ENCODE measurements at places on chromosomes 11 and 22.

DNA sequence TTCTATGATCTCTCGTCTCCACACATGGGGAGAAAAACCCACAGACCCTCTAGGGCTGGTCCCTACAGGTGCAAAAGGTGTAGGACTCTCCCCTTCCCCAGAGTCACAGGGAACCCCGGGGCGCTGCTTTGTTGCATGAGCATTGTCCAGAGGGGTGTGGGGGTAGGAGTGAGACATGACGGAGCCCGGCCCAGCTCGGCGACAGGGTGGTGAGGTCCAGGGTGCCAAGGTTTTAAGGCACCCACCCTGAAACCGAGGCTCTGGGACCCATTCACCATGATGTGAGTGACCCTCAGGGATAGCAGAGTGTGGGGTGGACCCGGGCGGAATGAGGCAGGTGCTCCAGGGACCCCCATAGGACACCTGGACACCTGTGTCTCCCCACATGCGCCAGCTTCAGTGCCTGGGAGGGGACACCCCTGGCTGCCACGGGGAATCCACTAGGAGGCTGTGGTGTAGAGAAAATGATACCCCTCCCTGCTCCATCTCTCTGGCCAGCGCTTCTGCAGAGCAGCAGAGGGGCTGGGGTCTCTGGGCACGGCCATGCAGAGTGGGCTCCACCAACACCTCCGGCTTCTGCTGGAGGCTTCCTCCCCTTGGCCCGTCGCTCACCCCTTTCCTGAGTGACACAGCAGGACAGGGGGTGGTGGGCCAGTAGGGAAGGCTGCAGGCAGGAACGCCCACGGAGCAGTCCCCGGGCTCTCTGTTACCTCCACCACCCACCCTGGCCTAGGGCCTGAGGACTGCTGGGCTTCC, 15.2 kb downstream of the KRTAP5-5 start:
- DNase-seq: no peak

DNA sequence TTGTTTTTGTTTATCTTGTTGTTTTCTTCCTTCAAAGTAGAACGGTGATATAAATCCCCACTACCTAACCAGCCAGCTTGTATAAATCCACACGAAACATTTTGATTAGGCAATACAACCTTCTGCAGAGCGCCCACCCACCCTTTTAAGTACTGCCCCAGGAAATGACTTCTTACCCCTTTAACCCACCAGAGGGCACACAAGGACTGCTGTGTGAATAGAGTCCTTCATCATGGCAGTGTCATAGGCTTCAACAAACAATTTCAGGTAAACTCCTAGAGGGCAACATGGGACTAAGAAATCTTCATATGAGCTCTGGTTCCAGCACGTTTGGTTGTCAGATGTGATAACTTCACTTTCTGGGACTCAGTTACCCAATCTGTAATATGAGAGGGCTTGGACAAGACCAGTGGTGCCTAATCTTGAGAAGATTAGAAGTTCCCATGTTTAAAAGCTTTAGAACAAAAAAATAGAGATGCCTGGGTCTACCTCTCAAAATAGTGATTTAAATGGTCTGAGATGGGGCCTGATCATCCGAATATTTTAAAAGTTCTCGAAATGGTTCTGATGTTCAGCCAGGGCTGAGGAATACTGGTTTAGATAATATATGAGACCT, 56.1 kb downstream of the PIWIL4 start:
- peak; percentile 32 for DNase-seq

DNA sequence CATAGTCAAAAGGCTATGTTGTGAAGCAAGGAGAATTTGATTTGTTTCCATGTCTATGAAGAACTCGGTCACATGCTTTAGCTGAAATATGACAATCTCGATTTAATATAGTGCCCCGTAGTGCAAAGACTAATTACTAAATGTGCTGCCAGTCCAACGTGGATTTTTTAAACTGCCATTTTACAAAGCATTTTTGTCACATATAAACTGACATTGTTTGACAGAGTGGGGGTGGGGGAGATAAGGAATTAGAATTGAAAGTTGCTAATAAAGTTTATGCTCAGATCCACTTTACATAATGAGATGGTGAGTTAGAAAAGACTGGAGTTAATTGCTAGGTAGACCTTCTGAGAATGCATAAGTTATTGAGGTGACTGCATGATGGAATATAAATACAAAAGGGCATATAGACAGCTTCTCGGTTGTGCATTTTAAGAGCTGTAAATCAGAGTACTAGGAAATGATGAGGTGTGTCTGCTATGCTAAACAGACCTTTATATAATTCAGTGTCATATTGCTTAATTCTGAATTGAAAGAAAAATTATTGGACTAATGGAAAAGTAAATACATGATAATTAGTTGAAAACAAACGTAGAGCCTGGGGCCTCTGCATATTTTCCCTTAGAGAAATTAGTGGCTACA, 158.9 kb upstream of the MTNR1B start:
- no peak for DNase-seq

DNA sequence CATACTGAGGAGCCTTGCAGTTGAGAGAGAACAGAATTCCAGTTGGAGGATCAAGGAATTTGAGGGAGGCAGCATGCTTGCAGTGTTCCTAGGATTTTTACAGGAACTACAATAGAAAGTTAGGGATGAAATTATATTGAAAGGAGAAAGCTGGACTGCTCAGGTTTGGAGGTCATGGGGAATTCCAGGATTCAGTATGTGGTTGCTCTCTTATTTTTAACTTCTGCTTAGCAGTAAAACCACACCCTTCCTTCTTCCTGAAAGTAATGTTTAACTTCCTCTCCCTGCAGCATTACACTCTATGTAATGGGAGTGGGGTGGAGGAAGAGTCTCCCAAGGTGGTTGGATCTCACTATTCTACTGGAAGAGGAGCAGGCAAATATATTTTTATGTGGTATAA, 31.3 kb downstream of the CTNND1 start:
- no peak for DNase-seq

GRCh38 chr22:41947424-41948080, 600 bp upstream of the CENPM start:
- no peak for DNase-seq

DNA sequence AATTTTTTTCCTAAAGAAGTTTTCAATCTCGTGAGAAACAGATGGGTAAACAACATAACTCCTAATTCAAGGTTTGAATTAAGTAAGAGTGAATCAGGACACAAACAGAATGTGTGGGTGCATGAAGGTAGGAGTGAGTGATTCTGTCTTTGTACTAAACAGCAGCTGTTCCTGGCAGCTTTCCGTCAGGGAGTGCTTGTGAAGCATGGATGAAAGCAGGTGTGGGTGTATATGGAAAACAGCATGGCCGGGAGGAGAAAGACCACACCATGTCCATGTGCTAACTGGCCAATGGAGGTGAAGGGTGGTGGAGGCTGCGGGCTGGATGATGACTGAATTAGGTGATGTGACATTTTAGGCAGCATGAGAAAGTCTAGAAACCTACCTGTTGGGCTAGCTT, 49.6 kb downstream of the BARX2 start:
- no peak for DNase-seq

DNA sequence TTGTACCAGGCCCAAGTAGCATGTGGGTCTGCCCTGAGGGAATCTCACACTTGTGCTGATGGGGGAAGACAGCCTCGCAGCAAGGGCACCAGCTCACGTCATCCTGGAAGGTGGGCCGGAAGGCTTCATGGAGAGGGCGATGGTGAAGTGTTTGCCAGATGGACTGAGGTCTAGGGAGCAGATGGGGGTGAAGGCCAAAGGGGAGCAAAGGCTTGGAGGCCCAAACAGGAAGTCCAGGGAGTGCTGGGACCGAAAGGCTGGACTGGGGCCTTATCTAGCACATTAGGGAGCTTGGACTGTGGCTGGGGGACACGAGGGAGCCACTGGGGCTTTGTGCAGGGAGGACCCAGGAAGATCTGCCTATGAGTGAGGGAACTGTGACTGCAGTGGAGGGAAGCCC, 1.2 kb upstream of the TNFRSF13C start:
- no peak for DNase-seq

DNA sequence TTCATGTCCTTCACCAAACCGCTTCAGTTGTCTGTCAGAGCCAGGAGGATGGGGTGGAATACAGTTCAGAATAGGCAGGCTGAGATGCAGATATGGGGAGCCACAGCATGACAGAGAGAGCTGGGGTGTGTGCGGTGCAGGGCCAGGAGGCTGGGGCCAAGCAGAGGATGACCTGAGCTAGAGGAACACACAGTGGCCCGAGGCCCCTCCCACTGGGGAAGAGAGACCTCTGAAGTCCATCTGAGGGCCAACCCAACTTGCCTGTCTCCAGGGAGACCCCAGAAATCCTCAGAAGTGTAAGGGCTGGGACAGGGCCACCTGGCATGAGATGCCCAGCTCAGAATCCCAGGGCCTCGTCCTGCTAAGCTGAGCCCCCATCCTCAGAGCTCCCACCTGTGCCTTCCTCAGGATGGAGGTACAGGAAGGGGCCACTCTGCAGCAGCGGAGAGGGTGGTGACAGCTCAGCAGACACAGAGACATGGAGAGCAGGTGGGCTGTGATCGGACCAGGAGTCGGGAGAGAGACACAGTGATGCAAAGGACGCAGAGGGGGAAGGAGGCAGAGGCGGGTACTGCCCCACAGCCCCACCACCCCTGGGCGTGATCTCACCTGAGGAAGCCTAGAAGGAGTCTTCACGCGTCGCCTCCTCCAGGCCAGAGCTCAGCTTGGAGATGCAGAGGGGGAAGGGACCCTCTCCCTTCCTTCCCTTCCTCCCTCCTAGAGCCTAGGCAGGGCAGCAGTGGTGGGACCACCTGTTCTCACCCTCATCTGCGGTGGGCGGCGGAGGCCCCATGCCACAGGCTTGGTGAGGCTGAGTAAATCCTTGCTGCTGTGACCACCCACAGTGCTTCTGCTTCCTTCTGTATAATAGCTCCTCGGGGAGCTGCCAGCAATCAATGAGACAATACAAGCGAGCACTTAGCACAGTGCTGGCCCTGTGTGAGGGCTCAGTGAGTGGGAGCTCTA, 9.1 kb upstream of the TUB start:
- no peak for DNase-seq

GRCh38 chr11:27934830-27935145, 173.2 kb downstream of the KIF18A start:
- no peak for DNase-seq

GRCh38 chr22:50153056-50153755, 17.3 kb upstream of the PANX2 start:
- DNase-seq: no peak

GRCh38 chr11:62592989-62593421, 1.7 kb upstream of the TUT1 start:
- DNase-seq: no peak

- no peak for DNase-seq
Measured at GRCh38 chr11:278001-278951, at the start of gene NLRP6. NLRP6 (plus strand) TSS chr11:278407; CDS start chr11:278570, 163 bp downstream.

- no peak for DNase-seq
Measured at GRCh38 chr11:5891216-5891800, 1.7 kb upstream of the OR52E5 start.

- no peak for DNase-seq
Measured at GRCh38 chr11:78460471-78460870, 42.9 kb upstream of the GAB2 start.

All from NCI-H510A (cell line).